ENCODE measurements at places on chromosomes 7 and 10. TPM values are rescaled to one million over a fixed set of nuclear protein-coding genes. Genes with fewer than 3 reads are reported as not detected.

GRCh38 chr10:113450906-113451305, 101.9 kb upstream of the HABP2 start:
- H3K4me1 ChIP-seq: no peaks in the 10 kb centered on the region
- H3K36me3 ChIP-seq: no peaks in the 10 kb centered on the region
- no peak overlapping the region for H3K4me3 ChIP-seq
- no peak overlapping the region for H3K27ac ChIP-seq
- H3K27me3 ChIP-seq: peaks cover 24% of the 10 kb centered on the region
- DNase-seq: no peak

GRCh38 chr7:98668255-98668654, 51.2 kb downstream of the NPTX2 start:
- no peak for DNase-seq
- no peak overlapping the region for H3K27ac ChIP-seq
- H3K4me1 ChIP-seq: no peaks in the 10 kb centered on the region
- no peaks in the 10 kb centered on the region for H3K36me3 ChIP-seq

GRCh38 chr10:112215342-112215774, 31.8 kb upstream of the GPAM start:
- H3K27me3 ChIP-seq: peaks cover 47% of the 10 kb centered on the region
- H3K4me1 ChIP-seq: peaks cover 8% of the 10 kb centered on the region
- DNase-seq: no peak
- H3K4me3 ChIP-seq: no peak overlapping the region
- H3K36me3 ChIP-seq: no peaks in the 10 kb centered on the region

GRCh38 chr7:141128506-141128905, 54.6 kb downstream of the TMEM178B start:
- peaks cover 34% of the 10 kb centered on the region for H3K27me3 ChIP-seq
- no peak overlapping the region for H3K27ac ChIP-seq
- no peaks in the 10 kb centered on the region for H3K36me3 ChIP-seq
- no peak overlapping the region for H3K4me3 ChIP-seq
- no peaks in the 10 kb centered on the region for H3K4me1 ChIP-seq
- no peak for DNase-seq

- DNase-seq: no peak
- H3K27me3 ChIP-seq: peaks cover 81% of the 10 kb centered on the region
- peak overlapping the region; percentile 1 for H3K27ac ChIP-seq
- peaks cover 37% of the 10 kb centered on the region for H3K4me1 ChIP-seq
- H3K4me3 ChIP-seq: no peak overlapping the region
These were observed 226.1 kb downstream of the PTEN start for GRCh38 chr10:88089498-88089897.

Gene COL28A1
- 0.29 TPM for total RNA-seq

Gene TUBAL3
- total RNA-seq: not detected

Data from activated T-cell treated with anti-CD3 and anti-CD28 coated beads, Interleukin-2, amount 50 U/mL, for 72 hours (primary cell).